Non-pigmented ciliary epithelial cell (primary cell): ENCODE measurements at places on chromosomes 6 and 20.

DNA sequence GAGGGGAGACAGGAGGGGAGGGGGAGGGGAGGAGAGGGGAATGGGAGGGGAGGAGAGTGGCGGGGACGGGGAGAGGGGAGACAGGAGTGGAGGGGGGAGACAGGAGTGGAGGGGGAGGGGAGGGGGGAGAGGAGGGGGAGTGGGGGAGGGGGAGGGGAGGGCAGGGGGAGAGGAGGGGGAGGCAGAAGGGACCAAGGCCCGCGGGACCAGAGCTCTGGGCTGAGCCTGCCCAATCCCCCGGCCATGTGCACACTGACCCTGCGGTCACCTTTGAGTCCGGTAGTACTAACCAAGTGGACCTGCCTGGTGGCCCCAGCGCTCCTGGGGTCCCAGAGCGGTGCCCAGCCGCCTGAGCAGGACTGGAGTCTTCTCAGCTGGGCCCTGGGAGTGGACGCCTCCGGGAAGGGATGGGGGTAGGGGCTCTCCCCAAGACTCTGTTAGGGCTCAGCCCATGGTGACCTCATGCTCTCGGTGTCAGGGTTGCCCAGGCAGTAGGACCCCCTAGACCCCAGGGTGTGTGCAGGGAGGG, 471 bp upstream of the KCNQ2 start:
- no peak for DNase-seq

DNA sequence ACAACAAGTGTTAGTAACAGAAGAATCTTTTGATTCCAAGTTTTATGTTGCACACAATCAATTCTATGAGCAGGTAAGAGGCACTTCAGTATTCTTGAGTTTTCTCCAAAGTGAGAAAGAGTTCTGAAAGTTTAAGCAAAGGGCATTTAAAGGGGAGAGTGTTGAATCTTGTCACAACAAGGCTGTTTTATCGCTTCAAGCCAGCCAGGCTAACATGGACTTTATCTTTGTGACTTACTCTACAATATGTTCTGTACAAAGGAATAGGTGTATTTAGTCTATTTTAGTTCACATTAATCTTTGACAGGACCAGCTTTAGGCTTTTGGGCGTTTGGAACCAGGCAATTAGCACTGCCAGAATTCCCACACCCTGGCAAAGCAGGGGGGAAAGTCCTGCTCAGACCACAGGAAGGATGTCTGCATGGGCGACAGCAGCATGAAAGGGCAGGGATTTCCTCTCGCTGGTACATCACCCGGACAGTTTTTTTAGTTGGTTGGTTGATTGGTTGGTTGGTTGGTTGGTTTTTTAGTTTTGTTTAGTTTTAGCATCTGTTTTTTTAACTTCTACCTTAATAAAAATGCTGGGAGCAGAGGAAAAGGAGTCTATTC, 395.4 kb upstream of the SOX4 start:
- no peak for DNase-seq

DNA sequence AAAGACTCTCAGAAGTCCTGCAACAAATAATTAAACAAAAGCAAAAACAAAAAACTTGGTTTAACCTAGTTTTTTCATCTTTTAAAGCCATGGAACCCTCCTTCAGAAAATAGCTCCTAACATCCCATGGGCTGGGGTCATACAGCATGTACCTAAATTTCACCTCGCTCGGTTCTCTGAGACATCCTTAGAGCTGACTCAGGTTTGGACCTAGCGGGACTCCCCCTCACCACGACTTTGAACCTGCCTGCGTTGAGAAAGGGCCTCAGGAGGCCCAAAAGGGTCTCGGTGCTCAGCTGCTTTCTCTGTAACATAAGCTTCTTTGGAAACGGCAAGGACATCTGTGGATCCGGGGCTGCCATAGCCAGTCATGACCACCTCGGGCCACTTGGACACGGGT, 112.8 kb downstream of the NFATC2 start:
- DNase-seq, result no peak

DNA sequence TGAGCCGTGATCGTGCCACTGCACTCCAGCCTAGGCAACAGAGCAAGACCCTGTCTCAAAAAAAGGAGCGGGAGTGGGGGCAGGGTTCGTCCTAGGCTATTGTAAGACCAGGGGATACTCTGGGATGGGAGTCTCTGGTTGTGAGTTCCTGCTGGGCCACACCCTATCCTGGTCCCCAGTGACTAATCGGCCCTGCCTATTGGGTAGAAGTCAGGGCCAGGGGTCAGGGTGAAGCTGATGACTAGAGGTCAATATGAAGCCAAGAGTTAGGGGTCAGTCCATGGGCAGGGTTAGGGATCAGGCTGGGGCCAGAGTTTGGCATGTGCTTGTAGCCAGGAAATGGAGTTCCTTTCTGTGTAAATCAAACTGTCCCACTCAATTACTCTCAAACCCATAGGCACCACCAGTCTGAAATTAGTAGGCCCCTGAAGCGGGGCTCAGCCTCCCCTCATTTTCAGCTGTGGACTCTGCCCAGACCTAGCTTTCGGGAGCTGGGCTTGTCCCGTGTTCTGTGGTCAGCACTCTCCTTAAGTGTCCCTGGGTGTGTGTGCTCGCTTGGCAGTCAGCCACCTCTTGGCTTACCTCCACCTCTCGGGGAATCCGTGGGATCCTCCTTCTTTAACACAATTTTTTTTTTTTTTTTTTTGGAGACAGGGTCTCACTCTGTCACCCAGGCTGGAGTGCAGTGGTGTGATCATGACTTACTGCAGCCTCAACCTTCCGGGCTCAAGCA, 1.8 kb downstream of the HSPA12B start:
- no peak for DNase-seq

DNA sequence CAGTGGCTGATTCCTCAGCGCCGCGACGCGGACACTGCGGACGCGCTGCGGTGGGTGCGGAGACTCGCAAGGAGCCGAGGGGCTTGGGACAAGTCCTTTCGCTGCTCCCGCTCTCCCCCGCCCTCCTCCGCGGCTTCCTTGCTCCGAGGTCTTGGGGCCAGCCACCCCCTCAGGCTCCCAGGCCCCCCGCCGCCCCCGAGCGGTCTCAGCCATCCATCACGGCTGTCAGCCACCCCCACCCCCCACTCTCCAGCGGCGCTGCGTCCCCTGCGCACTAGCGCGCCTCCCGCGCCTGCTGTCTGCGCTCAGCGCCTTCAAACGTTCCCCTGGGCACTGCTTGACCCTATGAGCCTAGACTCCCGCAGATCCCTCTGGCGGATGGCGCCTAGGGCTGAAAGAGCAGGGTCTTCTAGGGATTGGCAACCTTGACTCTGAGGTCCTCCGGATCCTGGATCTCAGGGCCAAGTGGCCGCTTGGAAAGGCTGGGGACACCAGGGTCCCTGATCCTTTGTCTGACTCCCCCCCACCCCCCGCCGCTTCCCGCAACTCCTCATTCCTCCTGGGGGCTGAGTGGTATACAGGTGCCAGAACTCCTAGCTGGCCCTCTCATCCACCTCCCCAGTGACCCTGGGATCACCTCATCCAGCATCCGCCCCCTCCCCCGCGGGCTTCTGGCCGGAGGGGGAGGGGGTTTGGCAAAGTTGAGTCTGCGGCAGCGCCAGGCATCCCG, 1.4 kb downstream of the SLC12A5 start:
- no peak for DNase-seq

GRCh38 chr6:159067334-159067733, 22.5 kb upstream of the TAGAP start:
- DNase-seq, result no peak

GRCh38 chr6:115972679-115973078, 88.0 kb downstream of the FRK start:
- no peak for DNase-seq

- DNase-seq, result no peak
Observed at GRCh38 chr6:52603000-52603795, 26.3 kb upstream of the TRAM2 start.

GRCh38 chr6:122461885-122462284, 9.7 kb downstream of the SERINC1 start:
- no peak for DNase-seq

- no peak for DNase-seq
Observed at GRCh38 chr6:148021699-148022098, 320.9 kb upstream of the SASH1 start.

DNA sequence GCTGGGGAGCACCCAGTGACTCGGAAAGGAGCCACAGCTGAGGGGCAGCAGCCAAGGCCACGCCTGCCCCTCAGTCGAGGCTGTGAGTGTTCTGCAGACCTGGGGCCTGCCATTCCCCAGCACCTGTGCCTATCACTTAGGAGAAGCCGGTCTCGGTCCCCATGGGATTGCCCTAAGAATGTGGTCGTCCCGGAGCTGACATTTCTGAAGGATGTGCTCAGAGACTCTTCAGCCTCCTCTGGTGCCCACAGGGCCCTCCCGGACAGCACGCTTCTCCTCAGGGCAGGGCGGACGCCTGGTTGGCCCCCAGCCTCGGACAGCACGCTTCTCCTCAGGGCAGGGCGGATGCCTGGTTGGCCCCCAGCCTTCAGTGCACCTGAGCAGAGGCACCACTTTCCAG, 223.9 kb downstream of the ERMARD start:
- DNase-seq, result no peak

- DNase-seq, result no peak
Observed at GRCh38 chr6:166434336-166434735, 51.6 kb upstream of the MPC1 start.

DNA sequence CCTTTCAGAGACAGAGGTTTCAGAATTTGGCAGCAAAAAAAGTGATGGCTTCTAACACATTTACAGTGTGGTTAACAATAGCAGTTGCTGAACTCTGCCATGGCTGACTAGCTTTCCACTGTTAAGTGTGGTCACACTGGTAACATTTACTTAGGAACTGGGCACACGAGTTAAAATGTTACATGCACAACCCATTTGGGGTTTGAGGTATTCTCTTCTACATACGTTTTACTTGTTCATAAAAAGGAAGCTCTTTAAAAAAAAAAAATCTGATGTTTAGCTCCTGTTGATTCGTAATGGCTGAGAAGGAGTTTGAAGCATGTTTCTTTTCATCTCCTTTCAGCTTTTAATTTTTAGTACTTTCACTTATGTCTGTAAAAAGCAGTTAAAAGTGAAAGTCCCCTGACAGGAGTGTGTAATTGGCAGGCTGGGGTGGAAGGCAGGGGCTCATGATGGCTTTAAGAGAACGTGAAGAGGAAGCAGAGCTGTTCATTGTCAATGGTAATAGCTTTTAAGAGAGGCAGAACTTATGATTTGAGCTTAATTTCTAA, 245.9 kb downstream of the FARS2 start:
- DNase-seq, result no peak

GRCh38 chr6:36387440-36388303, at the start of gene ETV7:
TSS of gene ETV7 (minus strand) at chr6:36387669. CDS start at chr6:36387541, 128 bp downstream.
- DNase-seq, result no peak

GRCh38 chr6:82080767-82081166, 166.8 kb downstream of the IBTK start:
- no peak for DNase-seq

- DNase-seq, result no peak
Observed at GRCh38 chr20:34988191-34988540, 32.5 kb downstream of the MYH7B start.

GRCh38 chr6:167779993-167780655, 46.6 kb upstream of the AFDN start:
- no peak for DNase-seq

DNA sequence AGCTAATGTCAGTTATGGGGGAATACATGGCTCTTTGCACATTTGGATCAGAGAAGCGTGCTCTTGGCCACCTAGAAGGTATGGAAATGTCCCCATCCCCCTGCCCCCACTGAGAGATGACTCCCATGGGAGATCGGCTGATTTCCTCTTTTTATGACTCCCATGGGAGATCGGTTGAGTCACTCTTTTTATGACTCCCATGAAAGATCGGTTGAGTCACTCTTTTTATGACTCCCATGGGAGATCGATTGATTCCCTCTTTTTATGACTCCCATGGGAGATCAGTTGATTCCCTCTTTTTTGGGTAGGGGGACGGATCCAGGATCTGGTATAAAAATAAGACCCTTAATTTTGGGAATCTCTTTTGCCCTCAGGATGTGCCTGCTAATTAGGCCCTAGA, 10.3 kb upstream of the TAAR9 start:
- DNase-seq, result no peak

DNA sequence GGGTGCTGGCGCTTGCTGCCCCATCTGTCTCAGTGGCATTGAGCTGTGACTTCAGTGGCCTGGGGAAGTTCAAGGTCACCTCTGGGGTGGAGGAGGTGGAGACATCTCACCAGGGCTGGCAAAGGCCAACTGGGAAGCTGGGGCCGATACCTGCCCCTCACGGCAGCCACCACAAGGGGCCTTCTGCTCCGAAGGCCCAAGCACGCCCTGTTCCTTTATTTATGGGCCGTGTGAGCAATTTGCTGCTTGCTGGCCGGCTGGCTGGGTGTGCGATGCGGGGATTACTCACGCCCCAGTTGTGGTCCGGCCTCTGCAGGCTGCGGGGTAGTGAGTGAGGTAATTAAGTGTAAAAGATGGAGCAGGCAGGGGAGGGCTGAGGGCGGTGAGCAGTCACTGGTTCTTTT, 13.2 kb upstream of the SCRT2 start:
- DNase-seq, result no peak

GRCh38 chr6:19160081-19160730, 677.0 kb upstream of the ID4 start:
- DNase-seq, result no peak

GRCh38 chr20:63700199-63701050, 4.0 kb downstream of the TNFRSF6B start:
- DNase-seq, result no peak

- no peak for DNase-seq
Observed at GRCh38 chr20:13947719-13948118, 42.7 kb downstream of the SEL1L2 start.

- DNase-seq, result no peak
Observed at GRCh38 chr6:137261761-137262160, 42.6 kb upstream of the IFNGR1 start.

GRCh38 chr6:75331151-75331550, 46.6 kb upstream of the TMEM30A start:
- DNase-seq, result no peak

GRCh38 chr6:26534681-26535465, 3.3 kb upstream of the HMGN4 start:
- no peak for DNase-seq

GRCh38 chr6:160583794-160584193, 80.3 kb downstream of the LPA start:
- DNase-seq, result no peak

DNA sequence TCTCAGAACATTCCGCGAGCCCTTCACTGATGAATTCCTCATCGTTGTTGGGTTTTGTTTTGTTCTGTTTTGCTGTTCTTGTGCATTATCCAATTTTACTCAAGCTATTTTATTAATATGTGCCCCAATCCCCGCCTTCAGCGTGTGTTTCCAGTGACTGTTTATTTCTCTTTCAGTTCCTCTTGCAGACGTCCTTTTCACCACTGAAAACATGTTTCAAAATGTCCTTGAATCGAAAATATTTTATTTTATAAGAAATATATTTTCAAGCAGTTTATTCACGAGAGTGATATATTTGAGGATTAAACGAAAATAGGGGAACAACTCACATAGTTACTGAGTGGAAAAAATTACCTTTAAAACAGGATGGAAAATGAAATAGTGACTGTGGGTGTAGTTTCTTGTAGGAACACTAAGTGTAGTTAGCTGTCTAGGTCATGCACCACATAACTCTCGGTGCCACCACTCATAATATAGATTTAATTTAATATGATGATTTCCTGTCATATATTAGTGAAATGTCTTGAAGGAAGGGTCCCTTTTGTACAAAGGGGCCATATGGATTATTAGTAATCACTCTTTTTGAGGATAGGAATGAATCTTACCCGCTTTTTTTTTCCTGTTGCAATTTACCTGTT, 45.3 kb upstream of the HDDC2 start:
- DNase-seq, result no peak
